ENCODE measurements at places on chromosomes 5 and 9. TPM values are rescaled to one million over a fixed set of nuclear protein-coding genes. Genes with fewer than 3 reads are reported as not detected.

GRCh38 chr9:126692041-126692758, 78.5 kb downstream of the LMX1B start:
- DNase-seq: no peak

DNA sequence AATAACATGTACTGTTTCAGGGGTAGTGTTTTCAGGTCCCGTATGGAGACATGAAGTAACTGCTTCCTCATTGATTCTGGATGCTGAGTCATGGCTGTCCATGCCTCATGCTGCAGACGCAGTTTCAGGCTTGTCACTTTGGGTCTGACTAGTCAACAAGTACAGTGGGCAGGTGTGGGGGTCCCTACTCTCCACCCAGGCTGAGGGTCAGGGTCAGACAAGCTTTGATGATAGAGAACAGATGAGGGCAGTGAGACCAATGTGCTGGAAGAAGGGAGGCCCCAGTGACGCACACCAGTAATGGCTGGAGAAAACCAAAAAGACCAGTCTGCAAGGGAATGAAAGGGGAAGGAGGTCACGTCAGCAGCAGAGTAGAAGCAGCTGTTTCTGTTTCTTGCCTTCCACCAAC, 80.0 kb upstream of the NFIL3 start:
- DNase-seq: no peak

The PKD2L2 gene
- total RNA-seq: 0.62 TPM

- no peak for DNase-seq
Observed at GRCh38 chr5:107369622-107370021, 301.1 kb downstream of the EFNA5 start.

The PCDHGA9 gene
- total RNA-seq: 9.6 TPM

DNA sequence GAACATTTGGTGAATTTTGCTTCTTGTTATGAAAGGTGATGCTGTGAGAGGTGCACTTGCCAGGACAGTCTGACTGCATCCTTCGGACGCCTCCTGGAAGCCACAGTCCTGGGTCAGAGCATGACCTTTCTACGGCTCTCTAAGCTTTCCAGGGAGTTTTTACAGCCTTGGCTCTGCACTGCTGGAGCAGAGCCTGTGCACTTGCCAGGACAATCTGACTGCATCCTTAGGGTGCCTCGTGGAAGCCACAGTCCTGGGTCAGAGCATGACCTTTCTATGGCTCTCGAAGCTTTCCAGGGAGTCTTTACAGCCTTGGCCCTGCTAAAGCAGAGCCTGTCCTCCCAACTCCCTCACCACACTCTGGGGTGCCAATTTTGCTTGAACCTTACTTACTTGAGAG, 49.6 kb downstream of the CCDC180 start:
- no peak for DNase-seq

DNA sequence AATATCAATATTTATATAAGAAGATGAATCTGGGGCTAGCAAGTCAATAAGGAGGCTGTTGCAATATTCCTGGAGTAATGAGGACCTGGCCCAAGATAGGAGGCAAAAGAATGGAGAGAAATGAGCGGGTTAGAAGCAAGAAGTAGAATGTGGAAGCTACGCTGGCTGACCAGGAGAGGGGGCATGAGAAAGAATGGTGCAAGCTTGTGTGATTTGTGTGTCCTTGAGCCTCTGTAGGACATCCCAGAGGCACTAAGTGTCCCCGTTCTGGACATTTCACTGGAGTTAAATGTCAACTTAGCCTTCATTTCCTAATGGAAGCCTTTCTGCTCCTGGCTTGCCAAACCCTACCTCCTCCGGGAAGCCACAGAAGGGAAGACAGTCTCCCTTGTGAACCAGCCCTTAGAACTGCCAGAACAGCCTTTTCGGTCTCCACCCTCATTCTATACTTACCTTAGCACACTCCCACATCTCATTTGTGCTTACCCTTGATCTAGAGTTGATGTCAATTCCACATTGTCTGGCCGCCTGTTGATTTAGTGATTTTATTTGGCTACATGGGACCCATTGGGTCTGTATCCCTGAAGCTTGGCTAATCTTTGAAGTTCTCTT, 6.7 kb upstream of the PDE6A start:
- no peak for DNase-seq

GRCh38 chr5:135488727-135489465, 36.7 kb upstream of the TIFAB start:
- peak; percentile 72 for DNase-seq

- DNase-seq: no peak
Observed at GRCh38 chr5:126816649-126817048, 39.7 kb downstream of the LMNB1 start.

DNA sequence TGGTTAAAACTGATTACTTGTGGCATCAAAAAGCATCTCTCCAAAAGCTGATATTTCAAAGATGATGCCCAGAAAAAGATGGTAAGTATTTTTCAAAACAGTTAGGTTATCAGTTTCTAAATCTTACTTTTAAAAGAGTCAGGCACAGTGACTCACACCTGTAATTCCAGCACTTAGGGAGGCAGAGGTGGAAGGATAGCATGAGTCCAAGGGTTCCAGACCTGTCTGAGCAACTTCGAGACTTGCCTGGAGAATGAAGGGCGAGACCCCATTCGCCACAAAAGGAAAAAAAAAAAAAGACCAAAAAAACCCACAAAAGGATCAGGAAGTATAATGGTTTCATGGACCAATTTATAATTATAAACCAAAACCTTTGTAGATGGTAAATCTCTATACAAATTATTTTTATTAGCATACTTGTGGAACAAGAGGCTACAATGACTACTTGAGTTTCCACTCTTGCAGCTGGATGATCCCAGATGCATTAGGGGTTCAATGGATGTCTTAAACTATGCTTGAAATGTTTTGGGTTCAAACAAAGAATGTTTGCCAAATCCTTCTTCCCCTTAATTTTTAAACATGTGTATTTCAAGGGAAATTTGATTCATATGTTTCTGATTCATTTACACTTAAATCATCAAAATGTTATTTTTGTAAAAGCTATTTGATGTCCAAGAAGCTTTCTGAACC, 96.1 kb downstream of the ADAMTSL1 start:
- DNase-seq: no peak

The PCDHGA5 gene
- 9.7 TPM for total RNA-seq

DNA sequence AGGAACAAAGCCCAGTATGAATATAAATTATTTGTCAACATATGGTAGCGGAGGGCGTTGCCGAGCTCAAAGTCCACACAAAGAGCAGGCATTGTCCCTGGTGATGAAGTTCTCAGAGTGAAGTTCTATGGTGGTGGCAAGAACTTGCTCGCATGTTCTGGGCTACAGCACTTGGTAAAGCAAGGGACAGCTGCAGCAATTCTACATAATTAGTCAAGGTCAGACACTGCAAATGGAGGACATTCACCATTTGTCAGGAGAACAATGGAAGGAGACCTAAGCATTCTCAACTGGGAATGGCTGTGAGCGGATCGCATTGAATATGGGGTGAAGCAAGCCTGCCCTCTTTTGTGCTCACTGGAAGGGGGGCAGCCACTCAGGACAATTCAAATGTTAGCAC, 503.8 kb upstream of the ADAMTS16 start:
- no peak for DNase-seq

GRCh38 chr5:36657563-36657995, 51.2 kb downstream of the SLC1A3 start:
- DNase-seq: no peak

DNA sequence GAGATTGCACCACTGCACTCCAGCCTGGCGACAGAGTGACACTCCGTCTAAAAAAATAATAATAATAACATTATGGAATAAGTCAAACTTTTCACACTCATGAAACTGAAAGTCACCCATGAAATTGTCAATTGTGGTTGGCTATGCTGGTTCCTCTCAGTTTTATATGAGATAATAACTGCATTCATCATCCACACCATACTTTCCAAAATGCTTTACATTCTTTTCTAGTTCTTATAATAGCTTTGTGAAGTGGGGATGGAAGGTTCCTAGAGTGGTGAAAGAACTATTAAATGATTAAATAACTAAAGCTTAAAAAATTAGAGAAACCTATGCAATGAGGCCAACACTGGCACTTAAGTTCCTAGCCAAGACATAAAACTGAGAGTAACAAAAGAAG, 12.6 kb upstream of the ASPN start:
- DNase-seq: no peak

The LCN12 gene
- total RNA-seq: 20.7 TPM

The GABRP gene
- total RNA-seq: 0.30 TPM

DNA sequence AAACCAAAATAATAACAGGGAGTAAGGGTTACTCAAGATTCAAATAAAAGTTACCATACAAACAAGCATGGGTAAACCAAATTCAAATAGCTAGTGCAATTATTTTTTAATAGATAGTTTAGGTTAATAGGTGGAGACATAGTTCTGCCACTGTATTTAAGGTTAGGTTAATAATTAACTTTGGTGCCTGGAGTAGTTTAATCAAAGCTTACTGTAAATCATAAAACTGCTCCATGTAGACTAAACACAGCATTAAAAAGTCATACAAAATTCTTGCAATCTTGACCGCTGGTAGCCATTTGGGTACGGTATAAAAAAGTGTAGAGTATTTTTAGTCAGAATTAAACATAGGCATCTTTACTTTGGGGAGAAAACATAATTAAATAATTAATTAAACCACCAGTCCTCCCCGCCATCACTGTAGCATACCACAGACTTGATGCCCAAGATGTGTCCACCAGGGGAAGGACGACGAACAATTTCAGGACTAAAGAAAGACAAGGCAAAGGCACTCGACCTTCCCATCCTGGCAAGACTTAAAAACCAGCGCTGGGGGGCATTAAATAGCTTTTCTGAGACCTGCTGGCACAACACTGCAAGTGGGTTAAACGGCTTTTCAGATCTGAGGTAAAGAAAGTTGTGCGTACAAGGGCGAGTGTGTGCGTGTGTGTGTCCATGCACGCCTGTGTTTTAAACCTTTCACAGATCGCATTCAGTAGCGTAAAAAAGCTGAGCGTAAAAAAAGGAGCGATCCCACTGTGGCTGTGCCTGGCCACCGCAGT, 2.9 kb downstream of the SEMA6A start:
- DNase-seq: no peak

DNA sequence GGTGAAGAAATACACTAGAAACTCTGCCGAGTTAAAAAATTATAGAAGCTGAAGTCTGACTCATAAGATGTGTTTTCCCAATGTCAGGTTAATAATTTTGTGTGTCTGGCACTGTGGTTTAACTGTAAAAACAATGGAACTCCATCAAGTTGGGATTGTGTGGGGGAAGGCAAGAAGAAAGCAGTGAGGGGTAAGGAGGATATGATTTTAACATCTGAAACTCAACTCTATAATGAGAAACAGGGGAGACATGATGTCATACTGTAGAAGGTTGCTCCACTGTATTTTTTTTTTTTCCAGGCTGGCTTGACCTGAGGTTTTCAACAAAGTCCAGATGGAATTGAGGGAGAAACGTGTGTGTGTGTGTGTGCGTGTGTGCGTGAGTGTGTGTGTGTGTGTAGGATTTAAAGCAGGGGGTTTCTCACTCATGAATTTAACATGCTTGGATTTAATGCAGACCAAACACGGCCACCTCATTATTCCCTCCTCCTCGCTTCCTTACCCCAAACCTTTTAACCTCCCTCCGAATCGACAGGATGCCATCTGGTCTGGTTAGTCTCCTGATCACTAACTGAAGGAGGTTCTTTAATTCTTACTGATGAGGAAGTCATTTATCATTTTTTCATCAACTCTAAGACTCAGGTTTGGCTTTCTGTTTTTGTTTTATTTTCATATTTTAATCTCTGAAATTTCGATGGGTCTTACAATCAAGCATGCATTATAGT, 140.2 kb upstream of the LPAR1 start:
- no peak for DNase-seq

The HRCT1 gene
- total RNA-seq: 1.5 TPM

- DNase-seq: no peak
Observed at GRCh38 chr9:79610019-79610631, 38.4 kb downstream of the TLE4 start.

DNA sequence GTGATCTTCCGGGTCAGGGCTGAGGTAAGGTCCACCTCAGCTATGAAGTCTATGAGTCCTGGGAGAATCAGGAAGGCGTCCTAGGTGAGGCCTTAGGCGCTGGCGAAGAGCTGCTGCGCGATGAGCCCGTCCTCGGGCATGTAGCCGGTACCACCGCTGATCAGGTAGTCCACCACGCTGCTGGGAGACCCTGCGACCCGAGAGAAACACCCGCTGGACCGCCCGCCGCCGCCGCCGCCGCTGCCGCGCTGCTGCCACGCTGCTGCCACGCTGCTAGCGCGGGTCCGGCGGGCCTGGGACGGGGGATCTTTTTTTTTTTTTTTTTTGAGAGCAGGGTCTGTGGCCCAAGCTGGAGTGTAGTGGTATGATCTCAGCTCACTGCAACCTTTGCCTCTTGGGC, 8.0 kb upstream of the DCAF12 start:
- DNase-seq: no peak

The ZNF462 gene
- total RNA-seq: 38.8 TPM

GRCh38 chr9:2628919-2629318, 7.3 kb downstream of the VLDLR start:
- no peak for DNase-seq

The GFI1B gene
- not detected for total RNA-seq

DNA sequence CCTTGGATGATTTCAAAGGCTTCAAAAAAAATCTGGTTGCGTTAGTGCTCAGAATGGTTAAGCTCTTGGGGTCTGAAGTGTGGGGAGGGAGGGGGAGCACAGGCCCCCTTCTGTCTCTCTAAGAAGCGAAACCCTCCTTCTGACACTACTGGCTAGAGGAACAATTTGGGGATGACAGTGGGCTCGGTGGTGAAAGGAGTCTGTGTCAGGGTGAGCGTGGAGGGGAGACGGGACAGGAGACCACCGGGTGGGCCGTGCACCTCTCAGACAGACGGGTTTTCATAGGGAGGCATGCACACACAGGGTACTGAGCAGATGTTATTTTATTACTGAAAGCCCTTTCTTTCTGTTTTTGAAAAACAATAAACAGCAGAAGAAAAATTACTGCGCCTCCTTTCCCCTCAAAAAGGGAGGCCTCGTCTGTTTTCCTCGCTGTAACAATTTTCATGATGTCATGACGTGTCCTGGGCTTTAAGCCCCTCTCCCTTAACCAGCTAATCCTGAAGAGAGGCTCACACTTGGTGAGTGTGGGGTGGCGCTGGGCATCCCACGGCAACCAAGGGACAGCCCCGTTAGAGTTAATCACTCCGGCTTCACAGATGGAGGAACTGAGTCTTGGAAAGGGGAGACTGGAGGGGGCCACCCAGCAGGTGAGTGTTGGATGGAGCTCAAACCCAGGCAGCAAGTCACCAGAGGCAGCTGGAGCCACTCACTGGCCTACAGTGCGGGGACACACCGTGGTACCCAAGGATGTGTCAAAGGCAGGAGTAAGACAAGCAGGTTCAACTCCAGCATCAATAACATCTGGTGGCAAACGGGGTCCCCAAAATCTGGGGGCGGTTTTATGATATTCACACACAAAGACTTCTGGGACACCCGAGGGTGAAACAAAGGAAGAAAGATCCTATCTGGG, 53.4 kb downstream of the PTCH1 start:
- no peak for DNase-seq

- DNase-seq: no peak
Observed at GRCh38 chr9:109934136-109934856, 154.3 kb downstream of the PALM2AKAP2 start.

DNA sequence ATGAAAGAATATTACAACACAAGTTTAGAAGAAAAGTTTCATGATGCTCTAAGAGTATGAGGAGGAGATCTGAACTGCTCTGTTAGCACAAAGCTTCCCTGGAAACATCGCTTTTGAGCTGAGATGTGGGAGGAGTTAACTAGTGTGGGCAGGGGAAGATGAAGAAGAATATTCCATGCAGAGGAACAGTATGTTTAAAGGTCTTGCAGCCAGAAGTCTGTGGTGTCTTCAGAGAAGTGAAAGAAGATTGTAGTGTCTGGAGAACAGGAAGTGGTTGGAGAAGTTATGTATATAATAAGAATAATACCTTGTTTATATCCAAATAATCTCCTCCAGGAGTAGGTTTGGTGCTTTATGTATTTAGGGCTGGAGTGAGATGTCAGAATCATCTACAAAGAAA, 406.7 kb downstream of the MAN2A1 start:
- DNase-seq: no peak
